ENCODE measurements at places on chromosomes 7 and 10. TPM values are rescaled to one million over a fixed set of nuclear protein-coding genes. Genes with fewer than 3 reads are reported as not detected.

- no peak for DNase-seq
Observed at GRCh38 chr7:158256091-158256816, 331.4 kb downstream of the PTPRN2 start.

DNA sequence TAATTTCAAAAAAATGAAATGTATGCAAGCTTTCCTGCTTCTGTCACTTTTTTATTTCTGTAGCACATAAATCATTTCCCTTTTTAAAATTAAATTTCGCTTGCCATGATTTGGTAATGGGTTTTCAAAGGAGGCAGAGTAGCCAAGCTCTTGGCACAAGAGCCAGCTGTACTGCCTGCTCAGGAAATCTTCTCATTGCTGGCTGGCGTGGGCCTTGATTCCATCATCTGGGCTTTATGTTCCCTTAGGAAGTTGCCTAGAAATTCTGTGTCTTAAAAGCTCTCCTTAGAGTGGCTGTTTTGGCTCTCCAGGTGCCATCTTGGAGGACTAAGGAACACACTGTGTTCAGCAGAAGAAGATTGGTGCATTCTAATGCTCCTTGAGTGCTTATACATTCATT lies 107.4 kb downstream of the ARID5B start:
- DNase-seq, result no peak

CPA2 gene
- total RNA-seq, result 0.14 TPM

- DNase-seq, result no peak
Observed at GRCh38 chr10:47095211-47095610, 184.0 kb downstream of the PTPN20 start.

GRCh38 chr10:14468726-14469125 lies 138.0 kb upstream of the FRMD4A start:
- no peak for DNase-seq

IFIT2 gene
- total RNA-seq, result 26.6 TPM

DNA sequence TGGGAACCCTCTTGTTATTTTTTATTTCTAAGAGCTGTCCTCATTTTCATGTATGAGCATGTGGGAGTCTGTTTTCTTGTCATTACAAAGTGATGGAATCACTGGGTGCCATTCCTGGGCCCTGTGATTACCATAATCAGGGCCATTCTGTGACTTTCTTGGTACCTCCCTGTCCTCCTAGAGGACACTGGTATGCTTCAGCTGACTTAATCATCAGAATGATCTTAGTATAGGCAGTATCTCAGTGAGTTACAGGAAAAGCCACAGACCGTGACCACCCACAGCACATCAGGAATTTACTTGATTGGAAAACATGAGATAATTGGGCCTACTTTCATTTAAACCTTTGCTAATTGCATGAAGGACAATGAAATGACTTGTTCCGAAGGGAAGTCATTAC lies 7.2 kb downstream of the NOM1 start:
- no peak for DNase-seq

TLL2 gene
- total RNA-seq, result 0.05 TPM

- no peak for DNase-seq
Observed at GRCh38 chr10:1654811-1655356, 82.4 kb downstream of the ADARB2 start.

DNA sequence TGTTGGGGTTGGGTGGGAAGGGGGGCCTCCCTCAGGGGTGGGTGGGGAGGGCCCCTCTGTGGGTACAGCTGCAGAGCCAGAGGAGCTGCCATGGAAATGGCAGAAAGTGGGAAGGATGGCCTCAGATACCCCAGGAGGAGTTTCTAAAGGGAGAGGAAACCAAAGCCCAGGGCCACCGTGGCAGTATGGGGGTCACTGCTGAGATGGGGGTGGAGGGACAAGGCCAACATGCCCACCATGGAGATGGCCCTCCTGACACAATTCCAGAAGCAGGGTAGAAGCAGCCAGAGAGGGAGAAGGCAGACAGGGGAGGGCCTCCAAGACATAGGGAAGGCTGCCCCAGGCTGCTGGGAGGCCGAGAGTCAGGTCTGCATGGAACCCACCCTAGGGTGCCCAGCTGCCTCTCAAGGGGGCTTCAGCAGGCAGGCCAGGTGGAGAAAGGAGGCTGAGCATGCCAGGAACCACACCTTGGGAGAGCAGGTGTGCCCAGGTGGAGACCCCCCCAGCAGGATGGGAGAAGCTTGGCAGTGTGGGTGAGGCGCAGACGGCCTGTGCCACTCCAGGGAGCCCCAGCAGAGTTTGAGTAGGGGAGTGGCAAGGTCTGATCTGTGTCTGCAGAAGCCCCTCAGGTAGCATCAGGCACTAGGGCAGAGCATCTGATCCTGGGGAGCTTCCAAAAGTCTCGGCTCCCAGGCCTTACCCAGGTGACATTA lies 146.8 kb downstream of the ARHGAP22 start:
- no peak for DNase-seq

DNA sequence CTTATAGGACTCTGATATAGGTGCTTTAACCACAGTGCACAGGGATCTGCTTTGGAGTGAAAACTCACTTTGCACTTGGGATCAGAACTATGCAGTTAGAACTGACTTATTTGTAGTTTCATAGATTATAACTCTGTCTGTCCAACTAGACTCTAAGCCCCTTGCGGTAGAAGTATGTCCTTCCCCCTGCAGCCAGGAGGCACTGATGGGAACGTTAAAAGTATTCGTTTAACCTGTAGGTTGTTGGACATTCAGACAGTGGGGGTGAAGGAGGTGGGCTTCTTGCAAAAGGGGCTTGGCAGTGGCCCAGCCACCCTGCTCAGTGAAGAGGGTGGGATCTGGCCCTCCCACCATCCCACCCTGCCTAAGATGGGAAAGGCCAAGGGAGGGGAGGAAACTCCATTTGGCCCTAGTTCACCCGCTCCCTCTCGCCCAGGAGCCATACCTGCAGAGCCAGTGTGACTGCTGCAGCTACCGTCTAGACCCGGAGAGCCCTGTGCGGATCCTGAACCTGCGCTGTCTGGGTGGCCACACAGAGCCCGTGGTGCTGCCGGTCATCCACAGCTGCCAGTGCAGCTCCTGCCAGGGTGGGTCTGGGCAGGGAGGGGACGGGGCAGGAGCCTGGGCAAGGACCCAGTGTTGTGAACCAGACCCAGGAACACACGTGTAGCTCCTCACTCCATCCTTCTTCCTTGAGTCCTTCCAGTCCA lies 5.7 kb upstream of the ZNF862 start:
- DNase-seq, result no peak

IL6 gene
- 2.2 TPM for total RNA-seq

PRKAR2B gene
- total RNA-seq, result 1.4 TPM

FOXI2 gene
- total RNA-seq, result not detected
